ENCODE measurements at places on chromosomes 3 and 15. TPM values are rescaled to one million over a fixed set of nuclear protein-coding genes. Genes with fewer than 3 reads are reported as not detected.
A peak's percentile ranks its signal among the peaks of the same experiment; 100 is the strongest.

- no peak for DNase-seq
Measured at GRCh38 chr3:149828390-149828789, 15.4 kb downstream of the RNF13 start.

GRCh38 chr15:100853676-100854440 lies 25.8 kb upstream of the ALDH1A3 start:
- no peak for DNase-seq

TRAT1 gene
- total RNA-seq = 0.59 TPM

TGM4 gene
- not detected for total RNA-seq

HCLS1 gene
- total RNA-seq = 9.1 TPM

ATP13A5 gene
- total RNA-seq = 3.7 TPM

DNA sequence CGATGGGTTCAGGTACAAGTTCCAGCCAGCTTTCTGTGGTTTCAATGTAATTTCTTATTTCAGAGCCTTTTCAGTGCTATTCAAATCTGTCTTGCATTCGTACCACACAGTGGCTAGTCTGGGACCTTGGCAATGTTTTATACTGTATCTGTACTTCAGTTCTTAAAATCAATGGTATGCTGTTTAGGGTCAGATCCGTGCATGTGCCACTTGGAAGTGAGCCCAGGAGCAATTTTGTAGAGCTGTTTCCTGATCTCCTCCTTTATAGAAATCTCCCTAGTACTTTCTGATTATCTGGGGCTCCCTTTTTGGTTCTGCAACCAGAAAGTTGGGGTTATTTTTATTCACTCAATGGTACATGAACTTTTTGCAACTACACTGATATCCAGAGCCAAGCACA lies 59.5 kb upstream of the NDUFB4 start:
- no peak for DNase-seq

SNTN gene
- total RNA-seq = not detected

MESP1 gene
- total RNA-seq = 1.6 TPM

DNA sequence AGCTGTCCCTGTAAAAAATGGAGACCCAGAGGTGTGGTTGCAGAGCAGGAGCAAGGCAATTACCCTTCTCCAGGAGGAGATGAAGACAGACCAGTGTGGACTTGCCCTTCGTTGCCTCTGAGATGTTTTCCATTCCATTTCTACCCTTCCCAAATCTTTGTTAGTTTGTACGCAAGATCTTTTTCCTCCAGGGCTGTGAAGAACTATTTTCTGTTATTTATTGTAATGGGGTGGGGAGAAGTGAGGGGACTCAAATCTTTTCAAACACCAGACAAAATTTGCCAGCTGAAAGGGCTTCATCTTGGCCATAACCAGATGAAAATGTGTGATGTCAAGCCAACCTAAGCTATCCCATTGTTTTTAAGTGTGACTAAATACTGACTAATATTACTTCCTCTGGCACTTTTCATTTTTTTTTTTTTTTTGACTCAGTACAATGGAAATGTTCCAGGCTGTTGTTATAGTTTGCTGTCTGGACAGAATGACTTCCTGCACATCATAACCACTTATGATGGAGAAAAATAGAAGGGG lies 271.3 kb upstream of the TPRG1 start:
- DNase-seq = peak; percentile 20

BFSP2 gene
- not detected for total RNA-seq

DNA sequence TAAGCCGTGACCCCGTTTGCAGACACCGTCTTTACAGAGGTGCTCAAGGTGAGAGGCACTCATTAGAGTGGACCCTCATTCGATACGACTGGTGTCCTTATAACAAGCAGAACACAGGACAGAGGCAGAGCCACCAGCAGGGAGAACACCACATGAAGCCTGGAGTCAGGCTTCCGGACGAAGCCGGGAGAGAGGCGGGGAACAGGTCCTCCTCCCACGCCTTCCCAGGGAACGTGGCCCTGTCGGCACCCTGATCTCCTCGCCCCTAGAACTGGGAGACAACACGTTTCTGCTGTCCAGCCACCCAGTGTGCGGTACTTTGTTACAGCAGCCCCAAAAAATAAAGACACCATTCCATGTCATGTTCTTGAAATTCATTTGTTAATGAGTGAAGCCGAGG lies 33.6 kb downstream of the ZDHHC19 start:
- DNase-seq = no peak

STRA6 gene
- 0.49 TPM for total RNA-seq

INKA1 gene
- total RNA-seq = 6.6 TPM

DNA sequence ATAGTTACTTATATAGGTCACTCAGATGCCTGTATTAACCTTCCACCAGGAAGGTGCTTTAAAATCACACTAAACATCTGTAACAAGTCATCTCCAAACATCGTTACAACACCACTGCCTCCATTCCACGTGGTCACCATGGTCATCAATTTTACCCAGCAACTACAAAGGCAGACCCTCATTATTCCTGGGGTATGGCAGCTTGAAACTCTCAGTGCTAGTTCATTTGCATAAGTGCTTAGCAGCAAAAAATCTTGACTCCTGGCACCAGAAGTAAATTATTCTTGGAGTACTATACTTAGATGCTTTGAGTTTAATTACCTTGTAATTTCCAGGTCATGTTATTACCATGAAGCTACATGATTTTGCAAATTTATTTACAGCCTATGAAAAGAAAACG lies 250.6 kb downstream of the KBTBD8 start:
- DNase-seq = no peak

DNA sequence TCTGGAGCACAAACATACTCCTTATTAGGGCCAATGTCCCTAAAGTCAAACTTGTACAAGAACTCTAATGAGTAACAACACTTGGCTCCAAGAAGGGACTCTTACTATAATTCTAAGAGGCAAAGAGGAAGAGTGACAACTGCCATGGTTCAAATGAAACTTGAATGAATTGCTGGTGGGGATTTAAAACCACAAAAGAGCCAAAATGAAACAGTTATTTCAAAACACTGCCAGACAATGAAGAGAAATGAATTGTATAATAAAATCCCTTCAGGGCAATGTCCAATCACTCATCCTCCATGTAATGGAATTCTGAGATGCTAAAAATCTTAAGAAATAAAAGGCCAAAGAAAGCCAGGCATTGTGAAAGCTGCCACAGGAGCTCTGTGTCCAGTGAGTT lies 14.2 kb downstream of the THRB start:
- no peak for DNase-seq

NEK10 gene
- total RNA-seq = 5.0 TPM

SLC6A20 gene
- 0.39 TPM for total RNA-seq

DNA sequence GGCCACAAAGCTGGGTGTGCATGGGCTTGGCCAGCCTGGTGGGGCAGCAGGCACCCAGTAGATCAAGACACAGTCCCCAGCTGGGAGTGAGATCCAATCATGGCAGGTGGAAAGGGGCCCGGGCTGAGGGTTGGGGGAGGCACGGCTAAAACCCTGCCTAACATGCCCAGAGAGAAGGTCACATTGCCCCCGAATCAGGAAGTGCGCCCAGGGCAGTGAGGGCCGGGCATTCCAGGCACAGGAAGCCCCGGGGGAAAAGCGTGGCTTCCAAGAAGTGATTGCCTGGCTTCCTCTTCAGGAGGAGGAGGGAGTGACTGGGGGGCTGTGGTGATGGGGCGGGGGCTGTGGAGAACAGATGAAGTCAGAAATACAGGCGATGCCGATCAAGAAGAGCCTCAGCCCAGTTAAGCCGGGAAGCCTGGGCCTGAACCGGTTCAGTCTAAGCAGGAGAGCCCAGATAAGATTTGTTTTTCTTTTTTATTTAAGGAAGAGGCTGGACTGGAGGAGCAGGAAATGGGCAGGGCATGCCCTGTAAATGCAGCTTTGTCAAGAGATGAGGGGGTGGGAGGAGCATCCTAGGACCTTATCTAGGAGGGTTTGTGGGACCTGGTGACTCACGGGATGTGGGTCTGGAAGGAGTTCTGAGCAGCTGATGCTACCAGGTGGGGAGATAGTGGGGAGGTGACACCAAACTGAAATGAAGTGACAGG lies 83.9 kb downstream of the CHSY1 start:
- peak; percentile 32 for DNase-seq

KNG1 gene
- total RNA-seq = not detected

SPTBN5 gene
- total RNA-seq = 1.7 TPM

DNA sequence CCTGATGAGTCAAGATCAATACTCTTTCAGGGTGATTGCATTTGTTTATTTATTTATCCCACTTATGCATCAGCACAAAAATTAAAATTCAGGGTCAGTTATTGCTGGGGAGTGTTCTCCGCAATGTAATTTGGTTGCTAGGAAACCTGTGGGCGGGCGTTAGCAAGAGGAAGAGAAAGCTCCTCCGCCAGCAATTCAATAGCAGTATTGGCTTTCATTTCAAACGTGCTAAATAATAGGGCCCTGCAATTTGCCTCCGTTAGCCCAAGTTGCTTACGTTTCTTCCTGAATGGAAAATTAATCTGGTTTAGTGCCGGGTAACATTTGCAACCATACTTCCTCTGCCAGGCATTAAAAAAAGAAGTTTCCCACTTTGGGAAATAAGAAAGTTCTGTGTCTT lies 35.5 kb upstream of the PLCL2 start:
- DNase-seq = peak; percentile 6

SKIC8 gene
- 53.2 TPM for total RNA-seq

FEZF2 gene
- not detected for total RNA-seq

GRCh38 chr3:173886-174285 lies 22.7 kb upstream of the CHL1 start:
- DNase-seq = no peak

AMT gene
- total RNA-seq = 6.7 TPM

DNA sequence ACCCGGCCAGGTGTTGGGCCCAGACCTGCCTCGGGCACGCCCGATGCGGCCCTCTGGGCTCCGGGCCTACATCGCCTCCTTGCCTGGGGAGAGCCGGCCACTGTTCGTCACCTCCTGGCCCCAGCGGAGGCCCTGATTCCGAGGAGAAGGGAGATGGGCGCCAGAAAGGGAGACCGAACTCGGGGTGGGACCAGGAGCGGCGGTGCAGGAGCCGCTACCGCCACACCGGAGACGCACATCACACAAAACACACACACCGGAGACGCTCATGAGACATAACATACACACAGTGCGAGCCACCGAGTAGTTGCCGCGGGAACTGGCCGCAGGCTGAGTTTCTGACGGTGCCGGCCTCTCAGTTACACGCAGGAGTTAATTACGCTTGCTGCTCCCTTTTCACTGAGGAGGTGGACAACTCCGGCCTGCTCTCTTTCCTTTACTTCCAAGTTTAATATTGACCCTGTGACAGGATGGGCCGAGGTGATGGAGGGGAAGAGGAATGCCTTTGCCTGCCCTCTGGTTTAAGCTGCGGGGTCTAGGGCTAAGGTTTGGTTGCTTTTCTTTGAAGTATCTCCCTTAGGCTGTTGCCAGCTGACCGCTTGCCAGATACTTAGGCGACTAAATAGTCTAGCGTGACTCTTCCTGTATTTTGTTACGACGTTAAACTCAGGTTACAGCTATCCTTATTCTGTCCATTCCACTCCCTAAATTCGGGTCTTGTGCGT lies 570 bp downstream of the PCNP start:
- peak; percentile 69 for DNase-seq

GRCh38 chr3:8494327-8494726 lies 7.3 kb upstream of the LMCD1 start:
- no peak for DNase-seq

- no peak for DNase-seq
Measured at GRCh38 chr3:55624238-55624637, 137.1 kb upstream of the WNT5A start.

AMIGO3 gene
- total RNA-seq = 0.10 TPM

GNAI2 gene
- 102 TPM for total RNA-seq

IGDCC3 gene
- 0.69 TPM for total RNA-seq

GRCh38 chr3:133055339-133055738 lies 17.1 kb downstream of the TMEM108 start:
- peak; percentile 1 for DNase-seq

P2RY1 gene
- 5.7 TPM for total RNA-seq

GRCh38 chr3:104273046-104273649 lies 1093.6 kb upstream of the ALCAM start:
- no peak for DNase-seq

DNA sequence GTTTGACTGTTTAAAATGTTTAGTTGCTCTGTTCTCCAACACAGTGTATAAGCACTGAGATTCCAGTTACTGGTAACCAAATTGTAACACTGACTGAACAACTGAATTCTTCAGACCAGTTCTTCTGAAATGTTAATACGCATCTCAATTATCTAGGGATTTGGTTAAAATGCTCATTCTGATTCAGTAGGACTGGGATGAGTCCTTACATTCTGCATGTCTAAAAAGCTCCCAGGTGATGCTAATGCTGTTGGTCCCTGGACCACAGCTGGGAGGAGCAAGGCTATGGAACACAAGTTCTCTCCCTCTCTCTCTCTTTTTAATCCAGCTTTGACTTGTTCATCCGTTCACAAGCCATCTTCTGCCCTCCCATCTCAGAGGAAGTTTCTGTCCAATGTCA lies 380.3 kb downstream of the MAGI1 start:
- DNase-seq = no peak

PLSCR5 gene
- not detected for total RNA-seq

All from skin of body (tissue), 3 donors.